ENCODE measurements at places on chromosomes 16 and 17.

- no peak for DNase-seq
These were observed 8.3 kb upstream of the HOXB2 start for GRCh38 chr17:48553190-48553547.

DNA sequence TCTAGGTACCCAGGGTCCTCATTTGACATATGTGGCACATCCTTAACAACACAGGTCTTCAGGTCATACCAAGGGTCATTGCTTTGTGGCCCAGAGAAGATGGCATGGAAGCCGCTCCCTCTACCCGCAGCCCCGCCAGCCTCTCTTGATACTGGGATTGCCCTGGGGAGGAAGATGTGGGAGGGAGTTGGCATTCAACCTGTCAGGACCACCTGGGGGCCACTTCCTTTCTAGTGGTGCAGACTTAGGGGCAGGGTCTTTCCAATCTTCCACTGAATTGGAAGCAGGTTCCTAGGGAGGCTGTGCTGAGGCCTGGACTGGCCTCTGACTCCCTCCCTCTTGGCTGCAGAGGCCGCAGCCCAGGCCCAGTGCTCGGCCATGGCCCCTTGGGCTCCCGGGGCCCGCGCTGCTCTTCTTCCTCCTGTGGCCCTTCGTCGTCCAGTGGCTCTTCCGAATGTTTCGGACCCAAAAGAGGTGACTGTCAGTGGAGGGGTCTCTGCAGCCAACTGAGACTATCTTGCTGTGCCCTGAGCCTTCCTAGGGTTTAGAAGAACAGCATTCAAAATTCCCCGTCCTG is 5.1 kb upstream of the HEXIM1 start:
- DNase-seq, result peak; percentile 3

GRCh38 chr16:48542966-48543365 is 67.0 kb downstream of the N4BP1 start:
- DNase-seq, result no peak

GRCh38 chr16:83356986-83357385 is 450.8 kb upstream of the HSBP1 start:
- no peak for DNase-seq
